ENCODE measurements at places on chromosomes 2 and 18.

GRCh38 chr18:32998285-32998684 lies 225.5 kb upstream of the KLHL14 start:
- DNase-seq = no peak

- no peak for DNase-seq
Measured at GRCh38 chr2:191680639-191681038, 2.7 kb downstream of the NABP1 start.

GRCh38 chr2:126886916-126887280 lies 11.8 kb upstream of the TEX51 start:
- DNase-seq = no peak

GRCh38 chr2:29522951-29523669 lies 398.3 kb downstream of the ALK start:
- DNase-seq = no peak

DNA sequence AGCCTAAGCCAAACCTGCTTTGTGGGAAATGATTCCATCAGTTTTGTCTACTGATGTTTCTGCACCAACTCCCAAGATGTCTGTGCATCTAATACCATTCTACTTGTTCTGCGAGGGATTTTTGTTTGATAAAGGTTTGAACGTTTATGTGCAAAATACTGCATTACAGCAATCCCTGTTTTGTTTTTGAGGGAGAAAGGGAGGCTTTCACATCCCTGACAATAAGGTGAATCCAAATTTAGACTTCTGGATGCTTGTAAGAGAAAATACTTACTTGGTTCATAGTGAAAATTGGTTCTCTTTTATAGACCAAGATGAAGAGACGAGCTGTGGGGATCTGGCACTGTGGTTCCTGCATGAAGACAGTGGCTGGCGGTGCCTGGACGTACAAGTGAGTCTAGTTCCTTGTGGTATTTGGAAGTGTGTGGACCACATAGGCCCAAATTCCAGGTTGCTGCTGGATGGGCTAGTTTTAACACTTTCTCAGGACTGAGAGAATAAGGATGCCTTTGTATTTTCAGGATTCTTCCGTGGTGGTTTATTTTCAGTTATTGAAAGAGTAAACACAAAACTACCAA lies 1.1 kb downstream of the RPL37A start:
- DNase-seq = no peak

DNA sequence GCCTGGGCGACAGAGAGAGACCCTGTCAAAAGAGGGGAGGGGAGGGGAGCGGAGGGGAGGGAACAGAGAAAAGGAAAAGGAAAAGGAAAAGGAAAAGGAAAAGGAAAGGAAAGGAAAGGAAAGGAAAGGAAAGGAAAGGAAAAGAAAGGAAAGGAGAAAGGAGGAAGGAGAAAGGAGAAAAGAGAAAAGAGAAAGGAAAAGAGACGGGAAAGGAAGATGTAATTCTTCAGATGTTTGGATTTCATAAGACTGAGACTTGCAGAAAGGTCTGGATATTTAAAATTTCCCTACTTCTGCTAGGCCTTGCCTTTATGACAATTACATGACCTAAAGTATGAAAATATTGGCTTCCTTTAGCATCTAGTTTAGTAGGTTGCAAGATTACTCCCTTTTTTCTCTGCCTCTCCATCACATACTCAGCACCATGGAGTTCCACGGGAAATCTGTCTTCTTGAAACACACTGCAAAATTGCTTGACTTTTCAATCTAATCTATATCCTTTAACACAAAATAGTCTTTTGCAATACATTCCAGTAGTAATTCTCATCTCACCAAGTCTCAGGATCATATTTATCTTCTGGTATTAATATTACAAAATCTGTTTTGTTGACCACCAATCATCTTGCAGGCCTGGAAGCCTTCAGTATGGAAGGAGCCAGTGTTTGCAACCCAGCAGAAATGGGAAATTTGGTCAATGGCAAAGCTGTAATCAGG lies 383.5 kb downstream of the ZEB2 start:
- DNase-seq = no peak

- no peak for DNase-seq
Measured at GRCh38 chr2:121527009-121527682, 3.5 kb upstream of the RNU4ATAC start.

DNA sequence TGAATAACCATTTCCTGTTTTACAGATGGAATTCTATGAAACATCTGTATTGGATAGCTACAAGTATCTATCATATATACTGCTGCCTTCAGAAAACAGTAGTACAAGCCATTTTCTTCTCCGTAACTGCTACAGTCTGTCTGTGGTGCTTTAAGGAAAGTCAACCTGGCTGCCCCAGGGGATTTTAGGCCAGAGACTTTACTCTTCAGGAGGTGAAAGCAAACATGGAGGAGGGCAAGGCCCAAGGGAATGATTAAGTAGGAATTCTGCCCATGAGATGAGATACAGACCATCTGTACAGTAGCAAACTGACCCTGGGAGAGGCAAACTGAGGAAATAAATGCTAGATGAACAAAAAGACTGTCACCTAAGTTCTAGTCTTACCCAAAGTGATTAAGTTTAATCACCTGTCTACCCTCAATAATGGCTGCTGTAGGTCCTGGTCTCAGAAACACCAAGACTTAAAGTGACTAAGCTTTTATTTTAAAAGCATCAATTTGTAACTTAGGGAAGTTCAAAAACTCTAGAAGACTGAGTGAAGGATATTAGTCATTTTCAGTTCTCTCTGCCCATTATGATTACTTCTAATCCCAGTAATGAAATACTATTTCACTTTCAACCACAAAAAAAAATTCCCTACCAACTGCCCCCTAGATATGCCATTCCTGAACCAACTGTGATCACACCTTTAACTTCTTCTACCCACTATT lies 14.8 kb downstream of the MBD2 start:
- no peak for DNase-seq

DNA sequence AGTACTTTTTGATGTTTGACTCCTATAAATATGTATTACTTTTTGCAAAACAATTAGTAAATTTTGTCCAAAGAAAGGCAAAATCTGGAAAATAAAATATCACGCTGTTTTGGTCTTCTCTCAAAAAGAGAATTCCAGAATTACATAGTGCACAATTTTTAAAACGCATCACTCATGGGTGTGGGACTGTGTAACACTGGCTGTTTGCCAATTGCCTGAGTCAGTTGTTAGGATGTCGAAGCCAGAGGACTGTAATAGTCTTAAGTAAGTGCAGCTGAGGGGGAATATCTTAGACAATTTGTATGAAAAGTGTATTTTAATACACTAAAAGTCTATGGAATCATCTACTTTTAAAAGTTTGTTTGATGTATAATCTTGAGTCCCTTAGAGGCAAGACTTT lies 24.1 kb upstream of the EPHA4 start:
- no peak for DNase-seq

DNA sequence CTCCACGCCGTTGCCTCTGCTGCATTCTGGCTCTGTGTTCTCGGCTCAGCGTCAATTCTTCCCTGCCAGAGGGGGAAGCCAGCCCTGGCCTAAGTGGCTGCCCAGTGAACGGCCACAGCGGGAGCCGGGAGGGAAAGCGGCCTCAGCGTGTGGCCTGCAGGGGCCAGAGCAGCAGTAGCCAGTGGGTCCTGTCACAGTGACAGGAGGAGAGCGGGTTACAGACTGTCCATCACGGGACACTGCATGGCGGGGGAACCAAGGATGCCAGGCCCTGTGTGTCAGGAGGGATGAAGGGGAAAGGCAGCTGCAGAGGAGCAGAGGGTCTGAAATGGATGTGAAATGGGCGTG lies 39.7 kb downstream of the PDIA6 start:
- no peak for DNase-seq

DNA sequence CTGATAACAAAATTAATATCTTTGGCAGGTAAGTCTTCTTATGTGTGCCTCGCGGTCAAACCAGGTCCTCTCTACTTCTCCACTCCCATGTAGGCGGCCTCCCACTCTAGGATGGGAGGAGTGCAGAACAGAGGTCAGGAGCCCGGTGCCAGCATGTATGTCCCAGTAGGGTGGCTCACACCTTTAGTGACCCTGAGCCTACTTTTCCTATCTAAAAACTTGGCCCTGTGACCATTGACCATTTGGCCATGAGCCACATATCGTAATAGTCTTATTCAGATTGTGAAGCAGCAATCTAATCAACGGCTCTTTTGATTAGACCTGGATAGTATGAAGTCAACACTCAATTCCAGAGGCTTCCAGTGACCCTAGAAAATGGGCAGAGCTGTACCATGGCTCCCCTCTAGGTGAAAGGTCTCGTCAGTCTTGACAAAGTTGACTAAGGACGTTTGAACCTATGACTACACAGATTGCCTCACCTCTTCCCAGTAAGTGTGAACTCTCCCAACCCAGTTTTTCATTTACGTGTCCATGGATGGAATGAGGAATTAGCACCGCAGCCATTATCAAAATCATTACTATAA lies 17.1 kb upstream of the FABP1 start:
- no peak for DNase-seq

DNA sequence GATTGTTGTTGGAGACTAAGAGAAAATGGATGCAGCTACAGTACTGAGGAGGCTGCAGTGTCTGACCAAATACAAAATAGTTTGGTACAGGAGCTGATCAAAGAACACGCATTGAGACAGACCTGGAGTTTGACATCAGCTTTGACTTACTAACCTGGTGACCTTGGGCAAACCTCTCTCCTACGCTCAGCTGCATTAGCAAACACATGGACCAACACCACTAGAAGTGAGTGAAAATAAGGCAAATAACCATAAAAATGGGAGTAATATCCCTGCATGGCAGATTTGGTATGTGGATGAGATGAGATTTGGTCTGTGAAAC lies 126.5 kb downstream of the LPIN1 start:
- DNase-seq = no peak

- DNase-seq = no peak
Measured at GRCh38 chr18:2651981-2652380, 3.5 kb upstream of the SMCHD1 start.

DNA sequence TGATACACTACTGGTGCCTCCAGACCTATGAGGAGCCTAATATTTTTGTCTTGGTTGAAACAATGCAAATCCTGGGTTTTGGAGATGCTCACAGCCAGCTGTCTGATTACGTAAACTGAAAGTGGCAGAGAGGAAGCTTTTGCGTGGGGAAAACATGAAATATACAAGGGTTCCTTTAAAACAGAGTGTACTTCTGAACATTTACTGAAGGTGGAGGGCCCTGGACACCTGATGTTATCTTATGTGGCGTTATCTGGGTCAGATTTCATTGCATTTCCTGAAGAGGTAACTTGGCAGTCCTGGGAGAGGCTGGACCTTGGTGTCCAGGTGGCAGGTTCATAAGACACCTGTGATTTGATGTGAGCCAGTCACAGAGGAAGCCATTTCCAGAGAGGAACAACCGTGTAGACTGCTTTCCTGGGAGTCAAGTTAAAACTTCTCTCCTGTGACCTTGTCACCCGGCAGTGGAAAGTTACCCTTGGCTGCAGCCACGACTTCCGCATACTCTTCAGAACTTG lies 105.0 kb downstream of the NEDD4L start:
- no peak for DNase-seq

GRCh38 chr2:8224347-8225190 lies 457.3 kb upstream of the ID2 start:
- DNase-seq = no peak

DNA sequence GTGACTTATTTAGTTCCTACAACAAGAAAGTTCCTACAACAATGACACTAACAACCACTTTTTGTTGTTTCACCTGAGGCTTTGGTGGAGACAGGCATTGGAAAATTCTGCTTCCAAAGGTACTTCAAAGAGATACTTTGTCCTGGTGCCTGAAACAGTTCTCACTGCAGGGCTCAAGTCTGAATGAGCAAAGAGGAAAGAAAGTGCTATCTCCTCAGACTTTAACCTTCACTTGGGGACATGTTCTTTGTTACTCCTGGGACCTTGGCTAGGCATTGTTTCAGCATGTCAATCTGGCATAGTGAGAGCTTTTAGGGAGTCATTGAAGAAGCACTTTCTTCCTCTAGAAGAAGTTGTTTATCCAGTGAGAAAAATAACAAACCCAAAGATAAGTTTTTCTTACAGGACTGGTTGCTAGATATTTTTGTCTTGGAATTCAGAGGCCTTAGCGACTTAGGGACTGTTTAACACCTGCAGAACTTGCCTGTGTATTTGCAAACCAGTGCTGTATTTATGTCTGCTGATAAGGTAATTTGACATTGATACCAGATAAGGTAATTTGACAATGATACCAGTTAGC lies 12.2 kb downstream of the MDH1 start:
- no peak for DNase-seq

DNA sequence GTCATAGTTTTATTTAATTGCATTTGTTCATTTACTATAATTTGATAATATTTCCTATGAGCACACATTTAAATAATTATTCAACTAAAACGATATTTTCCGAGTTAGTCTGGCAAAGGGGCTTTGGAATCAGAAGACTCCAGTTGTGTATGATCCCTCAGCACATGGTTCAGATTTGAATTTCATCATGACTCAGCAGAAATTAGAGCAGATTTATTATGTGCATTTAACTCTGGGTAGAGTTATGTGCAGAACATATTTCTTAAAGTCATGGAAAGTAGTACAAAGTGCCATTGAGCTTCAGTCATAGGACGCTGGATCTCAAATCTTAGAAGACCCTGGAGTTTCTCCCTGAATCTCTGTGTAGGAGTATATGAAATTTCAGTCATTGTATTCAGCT lies 106.7 kb downstream of the ADCYAP1 start:
- no peak for DNase-seq

- no peak for DNase-seq
Measured at GRCh38 chr2:9091811-9092210, 88.3 kb upstream of the MBOAT2 start.

- DNase-seq = no peak
Measured at GRCh38 chr2:72570413-72570812, 255.4 kb downstream of the EXOC6B start.

GRCh38 chr2:240051697-240052096 lies 1.6 kb downstream of the OR6B3 start:
- DNase-seq = no peak

- no peak for DNase-seq
Measured at GRCh38 chr18:8368512-8369217, 240.6 kb upstream of the RAB12 start.

DNA sequence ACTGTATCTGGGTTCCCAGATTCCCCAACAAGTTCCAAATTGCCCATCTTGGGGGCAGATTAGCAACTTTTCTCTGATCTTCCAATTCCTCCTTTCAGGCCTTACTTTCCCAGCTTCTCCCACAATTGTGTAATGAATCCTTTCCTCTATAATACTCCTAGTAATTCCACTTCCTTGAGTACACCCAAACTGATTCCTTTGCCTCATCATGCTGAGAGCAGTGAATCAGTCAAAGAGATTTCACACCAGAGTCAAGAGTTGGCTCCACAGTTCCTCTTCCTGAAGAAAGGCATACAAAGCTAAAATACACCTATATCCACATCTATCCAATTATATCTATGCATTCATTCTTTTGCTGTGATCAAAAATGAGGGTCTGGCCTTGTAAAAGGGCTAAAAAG lies 28.6 kb upstream of the DAPL1 start:
- no peak for DNase-seq
